Mesenteric fat pad (tissue), 1 donor: ENCODE measurements at places on chromosomes 1 and 21. TPM values are rescaled to one million over a fixed set of nuclear protein-coding genes. Genes with fewer than 3 reads are reported as not detected.

The GPR52 gene
- total RNA-seq = 2.7 TPM

The BNIPL gene
- total RNA-seq = not detected

The TNFSF18 gene
- not detected for total RNA-seq

The LHX8 gene
- total RNA-seq = not detected

The BSND gene
- total RNA-seq = not detected

The FTCD gene
- 0.32 TPM for total RNA-seq

The UBL4B gene
- total RNA-seq = not detected

The GSTM5 gene
- 13.1 TPM for total RNA-seq

The ZNF670 gene
- 2.8 TPM for total RNA-seq

The LAX1 gene
- total RNA-seq = 1.3 TPM

The MYOG gene
- not detected for total RNA-seq

The ZMPSTE24 gene
- 41.3 TPM for total RNA-seq

The LEFTY2 gene
- total RNA-seq = 2.2 TPM

The FCRL3 gene
- 0.19 TPM for total RNA-seq

The GREM2 gene
- 0.16 TPM for total RNA-seq

The BRDT gene
- total RNA-seq = not detected

The TFF2 gene
- total RNA-seq = not detected

The PLD5 gene
- 0.26 TPM for total RNA-seq

The UBE2G2 gene
- total RNA-seq = 123 TPM

The C1QTNF12 gene
- total RNA-seq = 2.9 TPM

The EDEM3 gene
- 39.7 TPM for total RNA-seq

The FCRL5 gene
- 0.13 TPM for total RNA-seq

The DYNLT4 gene
- not detected for total RNA-seq

The OR6K3 gene
- total RNA-seq = not detected

The IRF6 gene
- total RNA-seq = 0.74 TPM

The S100PBP gene
- 25.0 TPM for total RNA-seq

The SYT2 gene
- total RNA-seq = not detected

The FAAH gene
- total RNA-seq = 16.4 TPM

The TXNIP gene
- 692 TPM for total RNA-seq

The CYP4Z1 gene
- total RNA-seq = 2.5 TPM

The RUNX1 gene
- total RNA-seq = 129 TPM

The TRIM63 gene
- 0.26 TPM for total RNA-seq

The DESI2 gene
- total RNA-seq = 30.3 TPM

The USH2A gene
- total RNA-seq = not detected

The ARHGEF11 gene
- 37.7 TPM for total RNA-seq

The GFI1 gene
- 0.51 TPM for total RNA-seq

The DRAXIN gene
- total RNA-seq = not detected

The IL20 gene
- not detected for total RNA-seq

The FHL3 gene
- 13.6 TPM for total RNA-seq

The KIF14 gene
- total RNA-seq = 0.03 TPM

The C1orf226 gene
- total RNA-seq = 1.6 TPM

The FCRL1 gene
- 0.32 TPM for total RNA-seq

The RGS13 gene
- 1.0 TPM for total RNA-seq

The KRTAP11-1 gene
- not detected for total RNA-seq

The LENEP gene
- total RNA-seq = not detected

The CD46 gene
- total RNA-seq = 242 TPM

The CLIC6 gene
- 9.9 TPM for total RNA-seq

The CD1D gene
- 5.1 TPM for total RNA-seq

The STUM gene
- 1.8 TPM for total RNA-seq

The CACHD1 gene
- 14.4 TPM for total RNA-seq

The GSTM1 gene
- not detected for total RNA-seq

The CACNA1E gene
- total RNA-seq = 0.45 TPM

The THEMIS2 gene
- 64.9 TPM for total RNA-seq

The PDZK1IP1 gene
- 2.8 TPM for total RNA-seq

The PEAR1 gene
- total RNA-seq = 17.7 TPM

The KCNJ9 gene
- total RNA-seq = not detected
